Kasumi-1 (cell line): ENCODE measurements at places on chromosomes 4 and X.

GRCh38 chr4:159899596-159899995, 796.7 kb downstream of the RAPGEF2 start:
- DNase-seq = no peak

GRCh38 chr4:94897023-94897422, 139.3 kb downstream of the BMPR1B start:
- DNase-seq = no peak

- DNase-seq = no peak
These were observed 2.2 kb downstream of the TMEM47 start for GRCh38 chrX:34654696-34655490.

DNA sequence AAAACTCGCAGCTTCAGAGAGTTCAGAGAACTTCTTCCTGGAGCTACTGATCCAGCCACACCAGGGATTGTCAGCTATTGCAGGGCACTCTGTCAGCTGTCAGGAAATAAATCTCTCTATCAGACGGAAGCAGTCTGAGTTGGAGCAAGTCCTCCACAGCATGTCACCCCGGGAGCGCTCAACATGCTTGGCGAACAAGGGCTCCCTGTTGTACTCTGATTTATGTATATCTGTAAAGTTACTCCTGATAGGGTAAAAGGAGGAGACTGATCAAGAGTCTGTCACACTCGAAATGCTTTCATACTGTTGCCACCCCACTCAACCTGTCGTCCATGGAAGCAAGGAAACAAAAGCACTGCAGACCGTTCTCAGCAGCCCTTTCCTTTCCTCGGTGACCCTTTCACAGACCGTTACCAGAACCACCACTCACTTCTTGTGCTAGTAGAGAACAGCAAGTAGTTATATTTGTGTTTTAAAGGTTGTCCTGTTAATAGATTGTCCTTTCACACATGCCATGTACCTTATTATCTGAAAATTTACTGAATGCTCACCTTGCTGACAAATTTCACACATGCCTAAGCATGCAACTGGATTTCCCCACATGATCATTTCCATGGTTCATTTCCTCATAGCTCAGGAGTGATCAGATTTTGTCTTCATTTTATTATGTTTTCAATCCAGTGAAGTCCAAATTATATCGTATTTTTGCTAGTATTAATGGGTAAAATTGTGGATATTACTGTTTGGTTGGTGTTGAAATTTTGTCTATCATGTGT, 2108.9 kb upstream of the TENM3 start:
- no peak for DNase-seq

DNA sequence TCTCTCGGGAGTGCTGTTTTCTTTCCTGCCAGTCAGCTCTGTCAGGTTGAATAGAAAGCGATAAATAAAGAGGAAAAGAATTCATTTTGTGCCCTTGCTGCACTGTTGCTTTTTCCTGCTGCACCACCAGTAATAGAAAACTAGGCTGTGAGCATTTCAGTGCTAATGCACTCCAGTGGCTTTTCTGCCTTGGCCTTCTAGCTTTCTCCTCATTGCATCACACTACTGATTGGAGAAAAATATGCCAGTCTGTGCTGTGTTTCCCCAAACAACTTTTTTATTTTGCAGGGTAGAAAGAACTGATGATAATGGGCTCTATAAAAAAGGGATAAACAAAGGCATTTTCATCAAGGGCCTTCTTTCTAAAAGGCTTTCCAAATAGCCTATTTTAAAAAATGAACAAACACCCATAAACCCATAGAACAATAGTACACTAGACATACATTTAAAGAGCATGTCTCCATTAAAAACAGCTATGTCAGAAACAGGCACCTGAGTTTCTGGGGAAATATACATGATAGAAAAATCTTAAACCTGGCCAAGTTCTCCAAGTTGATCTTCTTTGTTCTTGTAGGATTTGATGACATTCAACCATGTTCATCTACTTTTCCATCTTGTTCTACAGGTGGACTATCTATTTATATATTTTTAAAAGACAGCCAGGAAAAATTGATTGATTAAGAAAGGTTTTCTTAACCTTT, 86.3 kb downstream of the GPRIN3 start:
- no peak for DNase-seq

- DNase-seq = no peak
These were observed 5.5 kb upstream of the IRAK1 start for GRCh38 chrX:154025230-154025629.

- DNase-seq = no peak
These were observed 564.1 kb downstream of the INPP4B start for GRCh38 chr4:142281999-142282398.

- DNase-seq = no peak
These were observed 13.9 kb upstream of the MPP1 start for GRCh38 chrX:154818916-154819770.

DNA sequence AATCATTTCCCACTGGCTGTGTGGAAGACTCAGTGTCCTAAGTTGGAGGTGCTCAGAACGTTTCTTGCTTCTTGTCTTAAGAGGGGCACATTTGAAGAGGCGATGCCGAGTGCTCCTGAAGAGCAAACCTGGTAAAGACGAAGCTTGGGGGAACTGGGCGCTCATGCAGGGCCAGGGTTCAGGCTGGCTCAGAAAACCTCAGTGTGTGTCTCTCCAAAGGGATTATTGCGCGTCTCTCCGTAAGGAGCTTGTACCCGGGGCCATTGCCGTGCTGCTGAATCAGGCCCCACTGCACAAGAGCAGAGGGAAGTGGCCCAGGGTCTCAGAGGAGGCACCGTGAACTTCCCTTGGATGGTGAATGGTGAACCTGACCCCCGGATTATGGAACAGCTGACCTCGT, 44.4 kb downstream of the PSAPL1 start:
- no peak for DNase-seq
